ENCODE measurements at places on chromosomes 4 and X.

GRCh38 chr4:85675076-85676049, 200.4 kb downstream of the ARHGAP24 start:
- no peak for DNase-seq

DNA sequence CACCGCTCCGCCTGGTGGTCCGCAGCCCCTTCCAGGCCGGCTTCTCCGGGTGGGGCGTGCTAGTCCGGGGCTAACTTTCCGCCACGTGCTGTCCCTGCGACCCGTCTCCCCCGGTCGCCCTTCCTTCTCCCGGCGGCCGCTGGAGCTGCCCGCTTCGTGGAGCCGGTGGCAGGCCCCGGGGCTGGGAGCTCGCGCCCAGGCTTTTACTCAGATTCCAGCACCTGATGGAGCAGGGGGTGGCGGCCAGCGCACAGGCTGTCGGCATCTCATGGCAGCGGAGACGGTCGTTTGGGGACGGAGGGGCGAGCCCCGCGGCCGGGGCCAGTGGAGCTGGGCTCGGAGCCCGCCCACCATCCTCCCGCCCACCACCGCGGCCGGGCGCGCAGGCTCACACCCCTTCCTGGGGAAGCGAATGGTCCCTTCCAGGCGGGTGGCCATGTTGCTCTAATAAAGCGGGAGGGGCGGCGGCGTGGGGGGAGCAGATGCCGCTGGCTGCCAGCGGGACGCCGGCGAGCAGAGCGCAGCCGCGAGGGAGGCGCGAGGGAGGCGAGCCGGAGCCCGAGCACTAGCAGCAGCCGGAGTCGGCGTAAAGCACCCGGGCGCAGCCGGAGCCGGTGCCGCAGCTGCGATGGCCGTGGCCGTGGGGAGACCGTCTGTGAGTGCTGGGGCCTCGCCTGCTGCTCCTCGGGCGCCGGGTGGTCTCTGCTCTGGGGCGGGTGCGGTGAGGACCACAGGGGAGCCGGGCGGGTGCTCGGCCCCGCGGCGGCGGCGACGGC, at the start of gene SEPTIN11:
Gene SEPTIN11, plus strand, starts transcription at position 477 of the 776 bp plus-strand sequence. Its CDS starts 152 bp downstream, at position 629.
- peak; percentile 97 for DNase-seq

DNA sequence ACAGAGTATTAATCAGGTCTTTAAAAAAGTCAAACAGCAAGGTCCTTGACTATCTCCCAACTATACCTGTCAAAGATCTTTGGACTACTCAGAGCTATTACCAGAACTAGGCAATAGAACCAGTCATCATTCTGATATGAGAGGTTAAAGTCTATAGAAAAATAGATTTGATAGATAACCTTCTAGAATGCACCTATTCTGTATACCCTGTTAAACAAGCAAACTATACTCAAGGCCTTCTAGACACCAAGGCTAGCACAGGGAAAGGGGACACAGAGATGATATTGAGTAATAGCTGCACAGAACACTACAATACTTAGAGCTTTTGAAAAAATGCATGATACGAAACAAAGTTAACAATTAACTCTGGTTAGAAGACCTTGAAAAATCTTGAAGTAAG, 149.5 kb downstream of the NR3C2 start:
- no peak for DNase-seq

DNA sequence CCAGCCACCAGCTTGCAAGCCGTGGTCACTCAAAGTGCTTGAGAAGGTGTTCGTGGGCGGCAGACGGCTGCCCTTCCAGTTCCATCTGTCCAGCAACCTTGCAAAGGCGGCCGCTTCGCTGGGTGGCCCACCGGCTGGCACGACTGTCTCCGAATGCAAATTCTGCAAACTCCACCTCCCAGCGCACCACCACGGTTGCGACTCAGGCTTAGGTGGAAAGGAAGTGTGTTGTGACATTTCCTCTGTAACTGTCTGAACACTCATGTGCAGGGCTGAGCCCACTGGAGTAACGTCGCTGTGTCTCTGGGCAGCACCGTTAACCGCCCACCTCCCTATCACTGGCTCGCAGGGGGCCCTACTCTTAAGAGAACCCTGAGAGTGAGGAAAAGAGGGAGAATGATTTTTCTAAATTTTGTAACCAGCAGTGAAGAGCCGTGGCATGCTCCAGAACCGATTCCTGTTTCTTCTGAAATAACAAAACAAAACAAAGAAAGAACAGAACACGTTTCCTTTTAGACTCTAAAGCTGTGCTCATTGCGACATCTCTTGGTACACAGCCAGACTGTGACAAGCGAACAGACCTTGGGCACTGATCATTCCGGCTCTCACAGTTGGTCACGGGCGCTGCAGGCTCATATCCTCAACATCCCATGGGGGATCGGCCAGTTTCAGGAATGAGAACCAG, at the start of gene P2RY8:
Gene P2RY8, minus strand, starts transcription at position 155 of the 685 bp plus-strand sequence. CDS start 70,627 bp downstream, outside the sequence.
- DNase-seq: peak; percentile 48

DNA sequence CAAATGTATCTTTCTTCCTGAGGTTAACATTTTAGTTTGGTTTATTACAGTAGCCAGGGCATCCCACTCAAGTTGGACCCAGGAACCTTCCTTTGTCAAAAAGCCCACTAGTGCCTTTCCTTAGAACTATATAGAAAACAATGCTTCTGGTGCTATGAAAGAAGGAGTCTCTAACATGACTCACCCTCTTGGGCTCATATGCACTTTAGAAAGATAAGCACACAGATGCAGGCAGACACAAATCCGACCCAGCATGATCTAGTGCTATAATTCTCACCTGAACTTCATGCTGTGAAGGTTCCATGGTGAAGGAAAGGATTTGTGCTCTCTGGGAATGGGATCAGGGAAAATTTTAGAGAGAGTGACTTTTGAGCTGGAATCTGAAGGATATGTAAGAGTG, 289.4 kb downstream of the ANKRD50 start:
- no peak for DNase-seq

DNA sequence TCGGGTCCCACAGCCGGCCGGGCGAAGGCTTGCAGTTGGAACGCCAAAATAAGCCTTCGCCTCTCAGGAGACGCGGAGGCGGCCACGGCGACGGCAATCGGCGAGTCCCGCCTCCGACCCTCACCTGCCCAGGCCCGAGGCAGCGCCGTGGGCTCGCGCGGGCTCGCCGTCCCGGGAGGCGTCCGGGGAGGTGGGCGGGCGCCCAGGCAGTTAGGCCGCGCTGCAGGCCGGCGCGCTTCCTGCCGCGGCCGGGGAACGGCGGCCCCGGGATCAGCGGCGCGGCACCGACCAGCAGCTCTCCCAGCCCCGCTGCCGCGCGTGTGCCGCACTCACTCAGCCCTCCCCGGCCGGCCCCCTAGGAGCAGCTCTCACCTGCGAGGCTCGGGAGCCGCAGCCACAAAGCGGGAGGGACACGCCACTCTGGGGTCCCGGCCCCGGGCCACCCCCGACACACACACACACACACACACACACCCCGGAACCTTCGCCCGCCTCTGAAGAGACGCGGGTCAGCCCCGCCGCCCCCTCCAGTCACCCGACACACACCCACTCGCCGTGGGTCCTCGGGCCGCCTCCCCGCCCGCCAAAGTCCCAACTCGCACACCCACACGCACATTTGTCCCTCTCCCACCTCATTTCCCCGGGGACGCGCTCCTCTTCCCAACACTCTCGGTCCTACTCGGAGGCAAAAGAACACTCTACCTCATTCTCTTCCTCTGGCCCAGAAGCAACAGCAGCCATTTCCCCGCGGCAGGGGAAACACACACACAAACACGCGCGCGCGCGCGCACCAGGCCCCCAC, at the start of gene CNOT6L:
Gene CNOT6L, minus strand, starts transcription at position 767 of the 802 bp plus-strand sequence. Its CDS starts 60 bp downstream, at position 707.
- peak; percentile 79 for DNase-seq

GRCh38 chrX:30150196-30150895, 65.0 kb upstream of the MAGEB2 start:
- DNase-seq: no peak

DNA sequence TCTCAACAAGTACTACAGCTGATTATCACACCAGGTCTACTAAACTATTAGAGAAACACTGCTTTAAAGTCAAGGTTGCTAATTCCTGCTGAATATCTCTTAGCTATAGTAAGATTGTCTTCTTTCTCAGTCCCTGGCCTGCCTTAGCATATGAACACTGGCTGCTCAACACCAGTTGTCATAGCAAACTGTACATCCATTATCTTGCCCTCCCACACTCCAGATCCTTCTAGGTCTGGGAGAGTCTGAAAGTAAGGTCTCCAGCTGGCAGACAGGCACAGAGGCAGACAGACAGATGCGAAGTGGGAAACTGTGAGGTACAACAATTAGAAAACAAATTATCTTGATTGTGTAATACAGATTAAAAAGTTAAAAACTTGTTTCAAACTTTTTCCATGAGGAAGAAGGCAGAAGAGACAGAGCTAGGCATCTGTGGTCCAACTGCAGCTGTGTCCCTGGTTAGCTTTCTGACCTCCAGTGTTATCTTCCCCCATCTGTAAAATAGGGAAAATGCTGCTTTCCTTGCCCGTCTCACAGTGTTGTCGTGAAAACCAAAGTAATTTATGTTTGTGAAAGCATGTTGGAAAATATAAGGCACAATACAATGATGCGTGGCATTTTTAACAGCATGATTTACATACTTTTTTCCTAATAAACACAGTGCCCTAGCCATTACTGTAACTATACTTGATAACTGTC, 133.8 kb downstream of the KLHL13 start:
- DNase-seq: no peak

GRCh38 chrX:38811515-38812243, 10.4 kb downstream of the MID1IP1 start:
- no peak for DNase-seq

GRCh38 chrX:133645977-133646718, 230.9 kb upstream of the GPC4 start:
- DNase-seq: peak; percentile 75

- DNase-seq: no peak
Observed at GRCh38 chr4:36511785-36512184, 230.4 kb downstream of the DTHD1 start.

- DNase-seq: peak; percentile 7
Observed at GRCh38 chr4:46270986-46271596, 118.8 kb downstream of the GABRA2 start.

DNA sequence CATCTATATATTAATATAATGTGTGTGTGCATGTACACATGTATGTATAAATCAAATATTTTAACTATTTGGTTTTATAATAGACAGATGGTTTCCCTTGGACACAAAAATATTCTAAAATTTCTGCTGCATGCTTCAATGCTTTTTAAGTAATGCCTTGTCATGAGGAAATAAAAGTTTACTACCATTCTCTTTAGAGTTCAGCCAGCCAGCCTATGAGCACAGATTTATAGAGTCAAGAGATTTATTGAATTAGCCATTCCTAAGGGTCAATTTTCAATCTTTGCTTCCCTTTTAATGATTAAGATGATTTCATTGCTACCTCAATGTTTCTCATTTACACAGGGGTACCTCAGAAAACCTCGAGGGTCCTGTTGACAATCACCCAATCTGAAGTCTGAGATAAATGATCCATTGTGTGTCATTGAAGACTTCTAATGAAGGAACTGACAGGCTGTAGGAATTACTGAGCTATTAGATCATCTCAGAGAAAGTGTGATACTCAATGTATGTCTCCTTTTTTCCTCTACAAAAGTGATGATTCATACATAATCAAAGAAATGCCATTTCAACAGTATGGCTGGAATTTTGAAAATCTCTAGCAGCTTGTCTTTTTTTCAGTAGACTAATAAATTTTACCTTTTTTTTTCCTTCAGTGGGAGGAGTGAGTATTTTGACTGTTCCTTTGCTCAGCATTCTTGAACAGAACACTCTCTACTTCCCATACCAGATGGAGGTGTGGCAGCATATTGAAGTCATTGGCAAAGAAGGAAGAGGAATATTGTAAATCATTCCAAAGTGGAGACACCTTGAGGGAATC, 222.6 kb upstream of the PCDH18 start:
- DNase-seq: peak; percentile 20

- DNase-seq: no peak
Observed at GRCh38 chrX:78517124-78517523, 142.0 kb downstream of the RTL3 start.

GRCh38 chr4:155564880-155565279, 101.8 kb upstream of the GUCY1A1 start:
- no peak for DNase-seq

DNA sequence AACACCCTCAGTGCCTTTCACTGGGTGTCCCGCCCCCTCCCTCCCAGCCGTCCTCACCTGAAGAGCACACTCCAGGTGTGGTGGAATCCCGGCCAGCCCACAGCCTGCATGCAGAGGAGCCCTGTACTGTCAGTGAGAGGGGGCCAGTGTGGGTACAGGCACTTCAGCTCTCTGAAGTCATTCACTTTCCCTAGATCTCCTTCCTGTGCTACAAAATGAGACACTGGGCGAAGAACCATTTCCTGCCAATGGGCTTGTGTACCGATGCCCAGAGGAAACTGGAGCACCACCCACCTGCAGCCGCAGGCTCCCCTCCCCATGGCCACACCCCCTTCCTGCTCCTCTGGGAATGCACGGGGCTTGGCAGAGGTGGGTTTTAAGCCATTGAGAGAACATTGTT, 73.9 kb upstream of the C4orf50 start:
- no peak for DNase-seq

GRCh38 chrX:105323928-105324327, 103.4 kb upstream of the TEX13A start:
- no peak for DNase-seq

GRCh38 chr4:106423791-106424190, 55.2 kb upstream of the GIMD1 start:
- no peak for DNase-seq

- peak; percentile 50 for DNase-seq
Observed at GRCh38 chr4:118557298-118557851, 127.8 kb upstream of the METTL14 start.

DNA sequence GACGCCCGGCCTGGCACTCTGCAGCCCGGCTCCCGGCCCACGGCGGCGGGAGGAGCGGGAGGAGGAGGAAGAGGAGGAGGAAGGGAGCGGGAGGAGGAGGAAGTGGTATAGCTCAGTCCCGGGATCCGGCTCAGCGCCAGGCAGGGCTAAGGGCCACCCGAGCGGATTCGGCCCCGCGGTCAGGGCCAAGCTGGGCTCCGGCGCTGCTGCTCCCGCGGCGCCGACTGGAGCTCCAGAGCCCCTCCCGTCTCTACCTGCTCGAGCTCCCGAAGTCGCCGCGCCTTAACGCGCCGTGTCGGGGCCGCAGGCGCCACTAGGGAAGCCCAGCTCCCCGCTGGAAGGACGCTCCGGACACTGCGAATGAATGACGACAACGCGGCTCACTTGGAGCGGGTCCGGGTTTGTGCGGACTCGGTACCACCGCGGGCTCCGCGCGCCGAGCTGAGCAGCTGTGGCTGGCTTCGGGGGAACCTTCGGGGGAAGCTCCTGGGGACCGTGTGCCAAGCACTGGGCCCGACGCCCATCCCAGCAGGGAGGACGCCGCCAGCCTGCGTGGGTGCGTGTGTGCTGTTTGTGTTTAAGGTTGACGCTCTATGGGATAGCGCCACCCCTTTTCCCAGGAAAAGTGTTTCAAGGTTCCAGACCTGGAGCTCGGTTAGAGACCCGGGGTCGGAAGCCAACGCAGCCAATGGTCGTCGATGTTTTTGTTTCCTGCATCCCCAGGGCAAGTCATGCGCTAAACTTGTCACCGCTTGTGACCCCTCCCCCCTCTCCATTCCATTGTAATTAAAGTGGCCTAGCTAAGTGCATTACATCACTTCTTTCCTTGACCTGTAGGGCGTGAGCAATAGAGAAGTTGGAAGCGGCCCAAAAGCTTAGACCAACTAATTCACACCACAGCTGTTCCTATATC, at the start of gene TBC1D9:
Gene TBC1D9, minus strand, starts transcription at position 67 of the 913 bp plus-strand sequence. CDS start 340 bp downstream, outside the sequence.
- peak; percentile 77 for DNase-seq

All from AG20443 (cell line).